Sigmoid colon (tissue), 7 donors: ENCODE measurements at places on chromosomes 1 and 21.

- no peak for DNase-seq
Observed at GRCh38 chr1:94276988-94277434, 39.6 kb upstream of the ARHGAP29 start.

- DNase-seq: peak; percentile 55
Observed at GRCh38 chr1:207833381-207833780, 77.5 kb downstream of the CD34 start.

DNA sequence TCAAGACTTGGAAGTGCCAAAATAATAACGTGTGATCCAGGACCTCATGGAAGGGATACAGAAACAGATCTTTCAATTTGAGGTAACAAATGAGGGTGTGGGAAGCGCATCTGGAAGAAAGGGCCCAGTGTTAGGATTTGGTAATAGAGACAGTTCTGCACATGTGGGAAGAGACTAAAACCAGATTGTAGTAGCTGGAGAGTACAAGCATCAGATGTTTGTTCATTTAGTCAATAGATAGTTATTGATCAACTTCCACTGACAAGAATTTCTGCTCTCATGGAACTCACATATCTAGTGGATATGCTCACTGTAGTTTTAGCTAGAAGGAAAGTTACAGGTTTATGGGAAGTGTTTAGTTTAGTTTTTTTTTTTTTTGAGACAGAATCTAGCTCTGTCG is 153.6 kb downstream of the TLR5 start:
- DNase-seq: no peak

- DNase-seq: no peak
Observed at GRCh38 chr1:241310451-241310850, 46.6 kb downstream of the RGS7 start.

DNA sequence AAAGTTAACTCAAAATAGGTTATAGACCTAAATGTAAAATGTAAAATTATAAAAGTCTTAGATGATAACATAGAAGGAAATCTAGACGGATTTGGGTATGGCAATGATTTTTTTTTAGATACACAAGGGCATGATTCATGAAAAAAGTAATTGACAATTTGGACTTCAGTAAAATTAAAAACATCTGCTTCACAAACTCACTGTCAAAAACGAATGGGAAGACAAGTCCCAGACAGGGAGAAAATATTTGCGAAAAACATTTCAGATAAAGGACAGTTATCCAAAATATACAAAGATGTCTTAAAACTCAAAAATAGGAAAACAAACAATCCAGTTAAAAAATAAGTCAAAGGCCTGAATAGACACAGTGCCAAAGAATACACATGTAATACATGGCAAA is 9.7 kb upstream of the PTGS2 start:
- no peak for DNase-seq

DNA sequence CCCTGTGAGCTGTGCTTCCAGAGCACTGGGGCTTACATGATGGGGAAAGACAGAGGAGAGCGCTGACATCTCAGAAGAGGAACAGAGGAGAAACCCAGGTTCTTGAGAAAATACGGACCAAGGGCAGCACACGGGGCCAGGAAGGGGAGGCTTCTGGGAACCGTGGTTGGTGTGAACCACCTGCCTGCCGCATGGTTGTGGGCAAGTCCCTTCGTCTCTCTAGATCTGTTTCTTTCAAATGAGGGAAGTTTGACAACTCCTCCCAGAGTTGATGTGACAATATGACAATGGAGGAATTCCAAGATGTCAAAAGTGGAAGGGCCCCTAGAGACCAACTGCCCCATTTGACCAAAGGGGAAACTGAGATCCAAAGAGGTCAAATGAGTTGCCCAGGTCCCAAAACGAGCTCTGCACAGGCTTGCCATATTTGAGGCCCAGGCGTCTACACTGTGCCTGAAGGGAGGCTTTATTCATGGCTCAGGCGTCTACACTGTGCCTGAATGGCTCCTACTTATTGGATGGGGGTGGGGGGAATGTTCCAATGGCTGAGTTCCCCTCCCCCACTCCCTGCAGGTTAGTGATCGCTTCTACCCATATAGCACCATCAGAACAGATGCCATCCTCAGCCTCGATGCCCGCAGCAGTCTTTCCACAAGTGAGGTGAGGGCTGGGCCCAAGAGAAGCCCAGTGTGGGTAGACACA is 11.2 kb downstream of the EXTL1 start:
- no peak for DNase-seq
